SW480 (cell line): ENCODE measurements at places on chromosomes 5 and 9.

- peak; percentile 11 for DNase-seq
Observed at GRCh38 chr5:3194684-3195083, 400.9 kb upstream of the IRX1 start.

- no peak for DNase-seq
Observed at GRCh38 chr5:150999704-151000442, 20.5 kb upstream of the GPX3 start.

- DNase-seq, result peak; percentile 18
Observed at GRCh38 chr9:133023117-133023890, 7.5 kb upstream of the GTF3C5 start.

GRCh38 chr9:120645760-120646159 is 65.8 kb upstream of the CDK5RAP2 start:
- no peak for DNase-seq

DNA sequence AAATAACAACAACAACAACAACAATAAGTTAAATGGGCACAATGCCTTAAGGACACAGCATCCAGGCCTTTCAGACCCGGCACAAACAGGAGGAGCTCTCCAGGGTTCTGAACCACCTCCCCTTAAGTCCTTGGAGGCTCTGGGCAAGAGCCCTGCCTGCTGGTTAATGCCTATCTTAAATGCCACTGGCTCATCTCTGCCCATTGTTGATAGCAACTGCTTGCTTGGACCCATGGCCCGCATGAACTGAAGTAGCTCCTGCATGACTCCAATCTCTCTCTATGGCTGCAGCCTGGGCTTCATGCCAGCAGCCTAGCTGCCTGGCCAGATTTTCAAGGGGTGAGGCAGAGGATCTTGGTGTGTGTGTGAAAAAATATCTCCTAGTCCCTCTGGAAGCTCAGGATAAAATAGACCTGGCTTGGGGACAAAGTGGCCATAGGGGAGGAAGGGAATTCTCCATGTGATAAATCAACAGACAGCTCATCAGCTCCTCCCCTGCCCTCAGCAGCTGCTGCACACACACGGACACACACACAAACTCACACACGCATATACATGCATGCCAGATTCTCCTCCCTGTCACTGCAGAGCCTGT is 27.4 kb downstream of the FAM219A start:
- peak; percentile 23 for DNase-seq

DNA sequence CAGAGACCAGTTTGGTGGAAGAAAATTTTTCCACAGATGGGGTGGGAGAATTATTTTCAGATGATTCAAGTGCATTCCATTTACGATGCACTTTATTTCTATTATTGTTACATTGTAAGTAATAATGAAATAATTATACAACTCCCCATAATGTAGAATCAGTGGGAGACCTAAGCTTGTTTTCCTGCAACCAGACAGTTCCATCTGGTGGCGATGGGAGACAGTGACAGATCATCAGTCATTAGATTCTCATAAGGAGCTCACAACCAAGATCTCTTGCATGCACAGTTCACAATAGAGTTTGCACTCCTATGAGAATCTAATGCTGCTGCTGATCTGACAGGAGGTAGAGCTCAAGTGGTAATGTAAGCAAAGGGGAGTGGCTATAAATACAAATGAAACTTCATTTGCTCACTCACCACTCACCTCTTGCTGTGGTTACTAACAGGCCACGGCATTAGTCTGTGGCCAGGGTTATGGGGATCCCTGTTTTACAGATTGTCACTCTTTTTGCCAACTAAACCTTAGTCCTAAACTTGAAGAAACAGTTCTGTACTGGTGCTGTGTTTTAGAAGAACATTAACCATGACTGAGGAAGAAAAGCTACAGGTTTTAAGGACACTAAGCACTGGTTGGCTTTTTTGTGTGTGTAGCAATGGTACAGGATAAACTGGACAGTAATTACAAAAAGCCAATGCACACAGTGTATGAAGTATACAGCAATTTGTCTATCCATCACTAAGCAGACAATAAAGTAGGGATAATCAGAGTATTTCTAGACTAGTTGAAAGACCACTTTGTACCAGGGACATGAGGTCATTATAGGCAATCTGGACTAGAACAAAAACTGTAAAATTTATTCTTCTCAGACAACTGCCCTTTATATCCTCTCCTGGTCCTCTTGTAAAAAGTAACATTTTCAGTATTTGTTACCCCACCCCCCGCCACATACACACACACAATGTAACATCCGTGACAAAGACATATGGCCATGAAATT is 9.9 kb downstream of the TMEM232 start:
- no peak for DNase-seq

GRCh38 chr5:97480313-97480712 is 297.3 kb upstream of the RIOK2 start:
- no peak for DNase-seq

- no peak for DNase-seq
Observed at GRCh38 chr9:127180457-127181314, 58.3 kb upstream of the ANGPTL2 start.

DNA sequence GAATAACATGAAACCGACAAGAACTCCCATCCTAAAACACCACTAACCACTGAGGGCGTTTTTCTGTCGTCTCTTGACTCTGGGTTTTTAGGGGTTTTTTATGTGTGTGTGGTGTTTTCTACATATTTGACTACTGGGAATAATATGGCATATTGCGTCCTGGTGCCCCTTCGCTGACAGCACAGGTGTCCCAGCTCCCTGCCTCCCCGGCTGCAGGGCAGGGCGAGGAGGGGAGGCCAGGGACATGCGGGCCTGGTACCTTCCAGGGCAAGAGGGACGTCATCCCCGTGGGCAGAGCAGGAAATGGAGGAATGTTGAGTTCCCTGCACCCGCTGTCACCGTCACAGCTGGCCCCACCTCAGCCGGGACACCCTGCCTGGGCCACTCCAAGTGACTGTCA is 34.8 kb downstream of the VAV2 start:
- DNase-seq, result no peak

- DNase-seq, result no peak
Observed at GRCh38 chr5:167244583-167244982, 1046.9 kb upstream of the WWC1 start.

DNA sequence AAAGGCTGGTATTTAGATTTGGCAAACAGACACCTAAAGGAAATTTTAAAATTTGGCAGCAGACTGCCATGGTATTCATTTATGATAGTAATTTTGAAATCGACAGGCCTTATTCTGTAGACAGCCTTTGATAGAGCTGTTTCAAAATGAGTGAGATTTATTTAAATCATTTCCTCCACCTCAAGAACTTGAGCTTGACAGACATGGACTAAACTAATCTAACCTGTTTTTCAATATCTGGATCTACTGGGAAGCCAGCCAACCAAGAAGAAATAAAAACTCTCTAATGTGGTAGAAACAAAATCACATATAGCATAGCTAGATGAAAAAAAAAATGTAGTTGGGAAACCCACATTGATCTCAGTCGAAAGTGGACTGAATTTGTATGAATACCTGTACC is 56.9 kb upstream of the RASA1 start:
- DNase-seq, result no peak

DNA sequence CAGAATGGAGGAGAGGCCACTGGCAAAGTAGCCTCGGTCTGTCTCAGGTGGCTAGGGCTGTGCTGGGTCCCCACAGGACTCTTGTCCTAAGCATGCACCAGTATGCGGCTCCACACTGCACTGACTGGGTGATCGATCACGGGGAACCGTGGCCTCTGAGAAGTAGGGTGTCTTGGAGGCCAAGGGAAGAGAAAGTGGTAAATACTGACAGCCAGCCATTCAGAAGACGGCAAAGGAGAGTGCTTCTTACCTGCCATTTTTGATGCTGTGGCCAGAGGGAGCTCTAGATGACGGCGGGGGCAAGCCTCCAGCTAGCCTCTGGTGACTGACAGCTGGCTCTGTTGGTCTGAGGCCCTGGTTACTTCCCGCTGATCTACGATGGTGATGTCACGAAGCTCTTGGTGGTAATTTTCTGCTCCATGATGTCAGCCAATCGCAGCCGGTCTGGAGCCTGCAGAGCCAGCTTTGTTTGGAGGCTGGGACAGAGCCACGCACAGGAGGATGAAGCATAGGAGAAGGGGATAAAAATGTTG is 40.4 kb upstream of the GADD45G start:
- DNase-seq, result peak; percentile 31

DNA sequence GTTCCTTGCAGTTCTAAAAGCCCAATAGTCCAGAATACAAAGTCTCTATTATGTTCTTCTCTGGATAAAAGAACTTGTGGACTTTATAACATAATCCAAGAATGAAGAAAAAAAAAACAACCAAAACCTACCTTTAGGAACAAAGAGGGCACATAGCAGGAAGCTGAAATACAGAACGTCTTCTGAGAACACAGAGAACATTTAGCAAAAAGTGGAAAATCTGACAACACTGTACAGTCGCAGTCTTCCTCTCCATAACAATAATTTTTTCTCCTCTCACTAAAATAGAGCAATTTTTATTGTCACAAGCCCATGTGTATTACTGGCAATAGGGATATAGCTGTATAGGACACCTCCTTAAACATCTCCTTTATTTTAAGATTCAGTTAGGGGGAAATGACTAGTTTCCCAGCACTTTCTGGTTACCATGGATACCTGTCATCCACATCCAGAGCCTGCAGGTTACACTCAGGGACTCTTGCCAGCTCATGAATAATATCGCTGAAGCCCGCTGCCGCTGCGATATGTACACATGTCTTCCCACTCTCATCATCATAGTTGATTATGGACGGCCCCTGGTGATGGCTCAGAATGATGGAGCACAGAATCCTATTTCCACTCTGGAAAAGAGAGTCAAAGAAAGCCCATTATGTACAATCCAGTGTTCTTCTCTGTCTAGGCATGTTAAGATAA is 106.5 kb downstream of the ANKRD55 start:
- DNase-seq, result no peak
